Stimulated activated CD4-positive, alpha-beta T cell treated with anti-CD3 and anti-CD28 coated beads, Interleukin-4, amount 100 ng/mL, for 4 hours (primary cell): ENCODE measurements at places on chromosomes 5 and 9.

- DNase-seq = no peak
These were observed 69.1 kb upstream of the PUM3 start for GRCh38 chr9:2913026-2913425.

DNA sequence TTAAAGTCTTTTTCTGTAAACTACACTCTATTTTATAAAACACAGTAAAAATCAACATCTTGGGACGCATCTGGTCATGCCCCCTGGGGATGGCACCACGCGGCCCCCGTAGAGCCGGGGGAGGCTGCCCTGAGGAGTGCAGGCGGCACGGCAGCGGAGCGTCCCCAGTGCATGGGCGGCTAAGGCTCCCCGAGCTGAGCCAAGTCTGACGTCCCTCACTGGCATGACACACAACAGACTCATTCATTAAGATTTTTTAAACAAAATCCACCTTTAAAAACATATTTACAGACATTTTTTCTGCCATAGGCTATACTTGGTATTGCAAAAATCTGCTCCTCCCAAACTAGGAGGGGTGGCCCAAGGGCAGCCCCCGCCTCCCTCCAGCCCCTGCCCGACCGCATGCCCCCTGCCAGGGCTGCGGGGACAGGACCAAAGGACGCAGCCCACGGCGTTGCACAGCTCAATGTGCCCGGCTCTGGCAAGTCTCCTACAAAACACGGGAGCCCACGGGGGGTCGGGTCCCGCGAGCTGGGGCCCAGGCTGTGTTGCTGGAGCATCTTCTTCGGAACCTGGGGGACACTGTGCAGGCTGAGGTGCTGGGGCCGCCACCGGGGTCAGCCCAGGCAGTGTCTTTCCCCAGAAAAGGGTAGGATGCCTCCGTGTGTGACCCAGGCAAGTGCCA lies 11.8 kb upstream of the SEC16A start:
- DNase-seq = no peak

DNA sequence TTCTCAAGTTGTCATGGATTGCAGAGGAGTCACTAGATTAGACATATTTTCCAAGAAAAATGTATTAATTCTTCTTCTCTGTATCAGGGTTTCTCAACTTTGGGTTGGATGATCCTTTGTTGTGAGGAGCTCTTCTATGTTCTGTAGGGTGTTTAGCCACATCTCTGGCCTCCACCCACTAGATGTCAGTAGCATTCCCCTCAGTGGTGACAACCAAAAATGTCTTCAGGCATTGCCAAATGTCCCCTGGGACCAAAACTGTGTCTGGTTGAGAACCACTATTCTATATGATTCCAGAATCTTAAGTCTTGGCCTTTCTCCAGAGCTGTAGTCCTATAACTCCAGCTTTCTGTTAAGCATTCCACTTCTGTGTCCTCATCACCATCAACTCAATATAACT lies 220.9 kb downstream of the KIAA0825 start:
- DNase-seq = no peak

- DNase-seq = no peak
These were observed 399.9 kb downstream of the SH3GL2 start for GRCh38 chr9:17978773-17979172.

- no peak for DNase-seq
These were observed 64.6 kb upstream of the RASGRF2 start for GRCh38 chr5:80895523-80895922.

DNA sequence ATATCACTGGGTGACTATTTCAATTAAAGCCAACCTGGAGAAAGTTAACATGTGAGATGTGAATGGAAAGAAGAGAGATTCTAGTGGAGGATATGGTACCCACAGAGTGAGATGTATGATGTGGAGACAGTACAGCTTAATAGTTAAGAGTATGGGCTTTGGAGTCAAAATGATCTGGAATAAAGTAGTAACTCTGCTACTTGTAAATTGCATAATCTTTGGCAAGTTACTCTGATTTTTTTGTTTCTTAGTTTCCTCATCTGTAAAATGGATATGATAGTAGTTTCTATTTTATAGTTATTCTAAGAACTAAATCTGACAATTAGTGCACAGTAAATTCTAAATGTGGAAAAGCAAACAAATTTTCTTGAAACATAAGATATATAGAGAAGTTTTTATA lies 79.2 kb downstream of the ISOC1 start:
- DNase-seq = no peak

- no peak for DNase-seq
These were observed 566.4 kb downstream of the DNAH5 start for GRCh38 chr5:13378091-13378490.

GRCh38 chr5:65050140-65050539 lies 281.4 kb downstream of the CWC27 start:
- no peak for DNase-seq

DNA sequence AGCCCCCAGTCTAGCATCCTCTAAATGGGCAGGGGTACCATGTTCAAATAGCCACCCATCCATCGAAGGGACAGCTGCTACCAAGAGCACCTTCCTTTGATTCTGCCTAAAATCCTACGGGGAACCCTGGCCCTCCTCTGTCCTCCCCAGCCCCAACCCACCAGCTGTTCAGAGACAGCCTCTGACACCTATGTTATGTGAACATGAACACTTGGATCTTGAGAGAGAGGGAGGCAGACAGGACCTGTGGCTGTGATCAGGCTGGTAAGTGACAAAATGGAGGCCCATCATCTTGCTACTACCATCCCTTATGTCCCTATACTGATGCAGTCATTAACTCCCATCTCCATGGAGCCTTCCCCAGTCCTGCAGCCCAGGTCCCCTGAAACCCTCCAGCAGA lies 8.2 kb downstream of the SLC23A1 start:
- DNase-seq = no peak

GRCh38 chr5:31809050-31809870 lies 170.3 kb downstream of the PDZD2 start:
- DNase-seq = no peak

- peak; percentile 92 for DNase-seq
These were observed 74.7 kb downstream of the PIP5K1B start for GRCh38 chr9:68779558-68780379.

DNA sequence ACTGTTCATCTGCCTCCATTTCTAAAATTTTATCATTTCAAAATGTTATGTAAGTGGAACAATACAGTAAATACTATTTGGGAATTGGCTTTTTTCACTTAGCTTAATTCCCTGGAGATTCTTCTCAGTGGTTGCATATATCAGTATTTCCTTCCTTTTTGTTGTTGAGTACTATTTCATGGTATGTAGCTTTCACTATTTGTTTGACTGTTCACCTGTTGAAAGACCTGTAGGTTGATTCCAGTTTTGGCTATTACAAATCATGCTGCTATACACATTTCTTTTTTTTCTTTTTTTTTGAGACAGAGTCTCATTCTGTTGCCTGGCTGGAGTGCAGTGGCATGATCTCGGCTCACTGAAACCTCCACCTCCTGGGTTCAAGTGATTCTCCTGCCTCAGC lies 33.0 kb upstream of the PWWP2A start:
- no peak for DNase-seq

DNA sequence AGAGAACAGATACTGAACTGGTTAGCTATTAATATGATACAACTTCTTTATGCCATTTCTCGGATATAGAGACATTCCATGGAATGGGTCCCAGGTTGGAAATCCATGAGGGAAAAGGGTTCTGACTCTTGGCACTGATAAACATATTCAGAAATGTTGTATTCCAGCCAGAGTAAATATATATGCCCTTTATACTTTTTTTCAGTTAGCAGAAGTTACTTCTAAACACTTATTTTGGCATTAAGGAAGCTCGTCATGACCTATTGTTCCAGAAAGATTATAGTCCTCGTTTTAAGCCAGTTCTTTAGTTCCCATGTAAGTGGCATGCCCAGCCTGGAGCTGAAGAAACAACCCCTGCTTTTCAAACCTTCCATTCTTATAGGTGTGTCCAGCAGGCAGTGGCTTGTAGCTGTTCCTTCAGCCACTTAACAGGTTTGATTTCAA lies 181.6 kb downstream of the CD180 start:
- DNase-seq = no peak

GRCh38 chr9:81984928-81985327 lies 3.6 kb upstream of the SPATA31D1 start:
- no peak for DNase-seq

GRCh38 chr5:139494256-139494655 lies 11.7 kb upstream of the STING1 start:
- DNase-seq = no peak

DNA sequence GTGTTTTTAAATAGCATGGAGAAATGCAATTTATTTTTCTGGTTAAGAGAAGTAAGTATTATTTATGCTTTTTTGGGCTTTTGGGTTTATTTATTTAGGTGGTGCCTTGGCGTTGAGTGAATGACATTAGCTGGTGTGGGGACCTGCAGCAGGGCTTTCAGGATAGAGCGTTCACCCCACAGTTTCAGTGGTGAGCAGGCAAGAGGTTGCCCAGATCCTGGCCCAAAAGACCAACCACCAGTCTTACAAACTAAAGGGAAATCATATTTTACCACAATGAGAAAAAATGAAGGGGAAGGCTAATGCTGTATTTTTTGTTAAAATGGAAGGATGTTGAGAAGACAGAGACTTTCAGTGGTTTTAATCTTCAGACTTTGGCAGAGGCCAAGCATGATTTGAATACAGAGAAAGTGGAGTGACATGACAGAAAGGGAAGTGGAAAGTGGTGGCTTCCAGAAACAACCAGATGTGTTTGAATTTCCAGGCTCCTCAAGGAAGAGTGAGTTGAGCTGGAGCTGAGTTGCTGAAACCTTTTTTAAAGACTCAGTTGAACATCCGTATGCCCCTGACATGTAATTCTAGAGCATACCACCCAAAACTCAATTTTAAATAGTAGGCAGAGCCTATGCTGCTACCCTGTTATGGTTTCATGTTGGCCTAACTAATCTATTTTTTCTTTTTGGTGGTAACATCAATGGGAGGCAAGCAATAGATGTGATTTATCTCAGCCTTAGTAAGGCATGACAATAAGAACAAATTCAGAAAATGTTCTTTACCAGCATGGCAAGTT lies 94.8 kb downstream of the AOPEP start:
- DNase-seq = no peak

DNA sequence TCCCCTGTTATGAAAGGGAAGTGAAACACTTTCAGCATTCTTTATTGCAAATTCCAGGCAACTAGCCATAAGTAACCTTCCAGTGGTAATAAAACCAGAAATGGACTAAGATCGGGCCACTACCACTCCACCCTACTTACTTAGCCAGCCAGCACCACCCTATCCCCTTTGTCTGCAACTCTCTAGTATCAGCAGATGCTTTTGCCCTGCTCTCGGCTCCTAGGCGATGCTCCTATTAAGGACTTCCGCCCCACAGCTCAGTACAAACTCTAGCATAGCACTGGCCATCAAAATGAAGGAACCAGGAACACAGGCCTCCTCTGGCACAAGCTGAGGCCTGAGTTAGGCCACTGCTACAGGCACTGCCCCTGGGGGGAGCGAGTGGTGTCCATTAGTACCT lies 81.2 kb downstream of the GLDC start:
- DNase-seq = no peak

DNA sequence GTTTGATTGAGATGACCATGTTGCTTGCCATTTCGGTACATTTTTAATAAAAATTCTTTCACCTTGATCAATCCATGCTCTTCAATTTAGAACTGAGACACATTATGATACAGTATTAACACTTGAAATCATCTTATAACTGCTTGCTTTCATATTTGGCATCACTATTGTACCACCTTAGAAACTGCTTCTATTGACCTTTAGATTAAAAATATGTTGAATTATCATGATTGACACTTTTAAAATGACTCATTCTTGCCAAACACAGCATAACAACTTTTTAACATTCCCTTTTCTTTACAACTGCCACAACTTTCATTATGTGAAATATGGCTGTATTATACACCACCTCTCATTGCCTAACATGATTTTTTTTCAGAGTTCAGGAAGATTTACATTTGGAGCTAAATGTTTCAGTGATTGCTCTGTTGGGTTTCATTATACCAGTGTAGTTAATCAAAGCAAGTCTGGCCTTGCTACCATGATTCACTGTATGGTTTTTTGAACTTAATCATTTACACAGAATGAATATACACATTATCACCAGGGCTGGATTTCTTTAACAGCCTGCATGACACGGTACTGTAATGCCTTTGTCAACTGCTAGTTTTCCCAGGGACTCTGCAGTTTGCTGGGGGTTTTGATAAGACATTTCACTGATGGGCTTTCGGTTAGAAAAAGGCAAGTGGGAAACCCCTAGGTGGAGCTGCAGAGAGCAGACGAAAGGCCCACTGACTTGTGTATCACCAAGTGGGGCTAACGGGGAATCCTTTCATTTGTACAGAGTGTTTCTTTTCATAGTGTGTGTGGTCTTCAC lies 93.6 kb upstream of the TLE4 start:
- no peak for DNase-seq

DNA sequence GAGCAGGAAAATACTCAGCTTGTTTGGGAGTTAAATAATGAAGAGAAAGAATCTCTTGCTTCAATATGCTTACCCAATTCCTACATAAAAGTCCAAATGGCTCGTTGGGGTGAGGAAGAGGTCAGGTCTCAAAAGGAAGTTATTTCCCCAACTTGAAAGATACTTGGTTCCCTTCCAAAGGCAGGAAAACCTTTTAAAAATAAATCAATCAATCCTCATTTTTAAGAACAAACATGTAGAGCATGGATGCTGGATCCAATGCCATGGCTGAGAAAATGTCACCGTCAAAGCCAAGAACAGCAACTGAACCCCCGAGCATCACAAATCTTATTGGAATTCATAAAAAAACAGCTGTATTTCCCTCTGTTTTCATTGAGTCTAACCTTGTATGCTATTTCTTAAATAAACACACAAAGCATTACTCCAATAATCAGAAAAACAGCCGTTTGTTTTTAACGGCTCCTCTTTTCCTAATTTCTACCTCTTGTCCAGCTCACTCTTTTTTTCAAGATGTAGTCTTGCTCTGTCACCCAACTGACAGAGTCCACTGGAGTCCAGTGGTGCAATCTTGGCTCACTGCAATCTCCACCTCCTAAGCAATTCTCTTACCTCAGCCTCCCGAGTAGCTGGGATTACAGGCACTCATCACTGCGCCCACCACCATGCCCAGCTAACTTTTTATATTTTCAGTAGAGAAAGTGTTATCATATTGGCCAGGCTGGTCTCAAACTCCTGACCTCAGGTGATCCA lies 140.7 kb downstream of the GNA14 start:
- DNase-seq = no peak

DNA sequence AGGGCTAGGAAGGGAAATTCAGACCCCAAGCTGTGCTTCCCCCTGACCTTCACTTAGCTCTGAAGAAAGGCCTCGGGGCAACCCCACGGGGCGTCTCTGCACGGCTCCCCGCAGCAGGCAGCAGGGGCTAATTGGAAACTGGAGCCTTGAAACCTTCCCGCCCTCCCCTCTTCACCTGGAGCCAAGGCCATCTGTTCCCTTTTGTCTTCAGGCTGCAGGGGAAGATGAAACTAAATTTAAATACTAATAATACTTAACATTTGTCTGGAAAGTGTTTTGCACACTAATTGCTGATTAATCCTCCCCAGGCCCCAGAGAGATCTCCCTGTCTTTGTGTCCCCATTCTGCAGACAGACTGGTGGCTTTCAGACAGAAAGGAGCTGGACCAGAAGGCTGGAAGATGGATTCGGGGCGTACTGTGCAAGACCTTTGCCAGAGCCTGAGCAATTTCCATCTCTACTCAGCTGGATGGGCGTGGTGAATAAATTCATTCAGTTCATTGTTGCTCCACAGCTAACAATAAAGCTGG lies 34.1 kb upstream of the CPLX2 start:
- DNase-seq = no peak
